PC-3 (cell line): ENCODE measurements at places on chromosomes 7 and 10.

GRCh38 chr10:72539137-72539536, 86.7 kb downstream of the MICU1 start:
- no peak for DNase-seq

- no peak for DNase-seq
These were observed 285.6 kb downstream of the IPMK start for GRCh38 chr10:57982091-57982490.

- no peak for DNase-seq
These were observed 15.3 kb downstream of the EDRF1 start for GRCh38 chr10:125734823-125735222.

DNA sequence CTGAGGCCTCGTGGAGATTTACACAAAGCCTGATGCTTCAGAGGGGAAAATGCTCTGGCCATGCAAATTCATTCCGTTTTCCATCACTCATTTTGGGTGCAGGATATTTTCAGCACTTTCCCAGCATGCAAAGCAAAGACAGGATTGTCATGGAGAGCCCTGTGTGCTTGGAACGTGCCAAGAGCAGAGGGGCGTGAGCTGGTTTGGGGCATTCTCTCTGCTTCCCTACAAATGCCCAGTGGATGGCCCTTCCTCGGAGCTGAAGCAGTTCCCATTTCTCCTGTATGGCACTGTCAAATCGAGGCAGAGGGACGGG, 164.1 kb downstream of the PRKAG2 start:
- DNase-seq, result no peak

- no peak for DNase-seq
These were observed 67.5 kb downstream of the ALOX5 start for GRCh38 chr10:45441239-45442190.

DNA sequence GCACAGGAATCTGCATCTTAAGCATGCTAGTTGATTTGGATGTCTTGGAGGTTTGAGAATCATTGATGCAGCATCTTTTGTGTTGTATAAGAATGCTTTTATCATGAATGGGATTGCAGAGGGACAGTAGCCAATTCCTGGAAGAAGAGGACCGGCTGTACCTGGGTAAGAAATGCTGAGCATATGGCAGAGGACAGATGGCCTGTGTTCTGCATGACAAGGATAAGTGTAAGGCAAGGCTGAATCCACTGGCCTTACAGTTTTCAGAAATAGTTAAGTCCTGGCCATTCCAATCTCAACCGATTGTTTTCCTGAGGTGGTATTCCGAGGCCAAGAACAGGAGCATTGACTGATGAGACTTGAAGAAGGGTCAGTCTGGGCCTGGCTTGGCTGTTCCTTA, 24.4 kb upstream of the KBTBD2 start:
- no peak for DNase-seq

DNA sequence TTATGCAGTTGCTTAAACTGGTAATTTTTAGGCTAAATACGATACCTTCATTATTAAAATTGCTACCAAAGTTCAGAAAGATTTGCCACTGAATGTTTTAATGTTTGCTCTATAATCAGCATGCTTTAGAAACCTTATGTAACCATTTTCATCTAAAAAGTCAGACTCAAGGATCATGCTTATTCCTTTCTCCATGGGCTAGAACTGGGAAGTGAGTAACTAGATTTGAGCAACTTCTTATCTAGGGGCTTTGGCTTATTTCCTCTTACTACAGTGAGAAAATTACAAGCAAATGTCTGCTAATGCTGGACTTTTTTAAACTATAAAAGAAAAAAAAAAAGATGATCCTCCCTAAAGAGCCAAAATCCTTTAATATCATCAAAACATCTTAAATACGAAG, 215.9 kb downstream of the CRPPA start:
- DNase-seq, result no peak

GRCh38 chr10:43963793-43964425, 315.2 kb upstream of the ZNF32 start:
- no peak for DNase-seq

- DNase-seq, result peak; percentile 90
These were observed 3.0 kb upstream of the NRP1 start for GRCh38 chr10:33337326-33337957.

GRCh38 chr10:132447446-132448247, 50.6 kb downstream of the PWWP2B start:
- peak; percentile 75 for DNase-seq

GRCh38 chr7:8391353-8392062, 41.9 kb upstream of the NXPH1 start:
- DNase-seq, result no peak

DNA sequence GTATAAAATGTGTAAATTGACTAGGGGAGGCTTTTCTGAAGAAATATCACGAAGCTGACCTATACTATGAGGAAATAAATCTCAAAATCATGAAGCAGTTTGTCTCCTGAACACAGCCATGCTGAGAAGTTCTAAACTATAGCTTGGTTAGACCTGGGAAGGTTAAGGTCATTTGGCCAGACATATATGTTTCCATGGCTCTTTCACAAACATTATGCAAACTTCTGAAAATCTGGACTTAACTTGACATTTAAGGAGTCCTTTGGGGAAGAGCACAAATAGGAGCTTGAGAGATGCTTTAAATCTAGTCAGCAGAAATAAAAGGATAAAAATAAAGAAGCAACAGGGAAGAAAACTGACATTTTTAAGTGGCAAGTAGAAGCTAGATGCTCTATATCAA, 115.9 kb upstream of the MEOX2 start:
- no peak for DNase-seq

- no peak for DNase-seq
These were observed 93.1 kb upstream of the SLC26A5 start for GRCh38 chr7:103538964-103539709.

DNA sequence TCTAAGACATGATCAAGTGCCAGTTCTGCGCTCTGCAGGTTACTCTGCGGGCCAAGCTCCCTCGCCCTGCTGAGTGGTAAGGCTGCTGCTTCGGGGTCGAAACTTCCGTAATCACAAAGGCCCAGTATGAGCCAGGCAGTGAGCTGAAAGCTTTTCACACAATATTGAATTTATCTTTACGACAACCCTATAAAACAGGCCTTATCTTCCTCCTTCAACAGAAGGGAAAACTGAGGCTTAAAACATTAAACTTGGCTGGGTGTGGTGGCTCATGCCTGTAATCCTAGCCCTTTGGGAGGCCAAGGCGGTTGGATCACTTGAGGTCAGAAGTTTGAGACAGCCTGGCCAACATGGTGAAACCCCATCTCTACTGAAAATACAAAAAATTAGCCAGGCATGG, 83.3 kb downstream of the FAM107B start:
- DNase-seq, result no peak

GRCh38 chr7:56287429-56288138, 171.4 kb upstream of the NUPR2 start:
- no peak for DNase-seq

GRCh38 chr7:100685631-100686145, 8.4 kb downstream of the GIGYF1 start:
- DNase-seq, result no peak

GRCh38 chr10:70507966-70508365, 29.4 kb downstream of the PALD1 start:
- no peak for DNase-seq

DNA sequence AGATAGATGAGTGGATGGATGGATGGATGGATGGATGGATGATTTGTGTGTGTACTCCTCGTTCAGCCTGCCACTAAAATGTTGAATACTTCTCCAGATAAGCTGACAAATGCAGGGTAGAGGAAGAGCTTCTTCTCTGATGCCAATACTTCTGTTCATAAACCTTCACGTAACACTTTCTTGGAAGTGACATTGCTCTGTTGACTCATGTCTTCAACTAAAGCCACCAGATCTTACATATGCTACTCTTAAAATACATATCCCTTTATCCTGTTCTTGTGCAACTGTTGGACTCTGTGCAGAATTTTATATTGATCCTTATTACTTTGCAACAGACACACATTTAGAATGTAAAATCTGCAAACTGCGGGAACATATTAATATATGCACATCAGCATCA, 26.9 kb downstream of the PIK3AP1 start:
- DNase-seq, result no peak

- no peak for DNase-seq
These were observed 82.8 kb upstream of the GNA12 start for GRCh38 chr7:2926896-2927405.

DNA sequence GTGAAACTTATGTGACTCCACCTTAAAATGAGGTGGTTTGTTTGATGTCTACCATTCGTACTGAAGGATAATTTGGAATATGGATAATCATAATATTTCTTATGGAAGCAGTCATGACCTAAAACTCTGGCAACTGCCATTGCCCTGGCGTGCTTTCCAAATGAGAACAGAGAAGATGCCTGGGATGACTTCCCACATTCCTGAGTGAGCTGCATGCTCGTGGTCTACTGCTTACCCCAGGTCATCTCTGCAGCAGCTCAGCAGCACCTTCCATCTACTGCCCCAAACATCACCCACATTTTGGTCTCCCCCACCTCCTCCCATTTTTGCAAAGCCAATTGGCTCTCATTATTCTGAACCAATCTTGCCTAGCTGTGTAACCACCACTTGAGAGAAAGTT, 40.1 kb downstream of the LYZL1 start:
- no peak for DNase-seq

DNA sequence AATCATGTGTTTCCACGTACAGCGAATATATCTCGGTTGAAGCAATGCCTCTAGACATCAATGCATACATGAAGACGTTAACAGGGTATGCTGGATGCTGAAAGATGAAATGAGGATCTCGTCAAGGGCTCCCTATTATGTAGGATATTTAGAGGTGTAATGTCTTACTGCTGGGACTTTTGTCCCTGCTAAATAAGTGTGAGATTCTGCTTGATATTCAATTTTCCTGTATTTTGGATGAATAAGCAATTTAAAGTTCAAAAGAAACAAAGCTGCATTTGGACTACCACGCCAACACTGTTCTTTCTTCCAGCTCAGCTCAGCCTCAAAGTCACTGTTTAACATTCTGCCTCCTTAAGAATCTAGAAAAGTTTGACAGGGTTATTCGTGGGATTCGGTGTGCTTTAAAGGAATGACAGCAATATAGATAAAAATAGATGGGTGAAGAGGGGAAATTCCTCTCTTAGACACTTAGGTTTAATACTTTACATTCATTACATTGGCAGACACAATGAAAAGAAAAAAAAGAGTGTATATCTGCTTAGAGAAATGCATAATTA, 110.1 kb upstream of the RHEB start:
- DNase-seq, result no peak

DNA sequence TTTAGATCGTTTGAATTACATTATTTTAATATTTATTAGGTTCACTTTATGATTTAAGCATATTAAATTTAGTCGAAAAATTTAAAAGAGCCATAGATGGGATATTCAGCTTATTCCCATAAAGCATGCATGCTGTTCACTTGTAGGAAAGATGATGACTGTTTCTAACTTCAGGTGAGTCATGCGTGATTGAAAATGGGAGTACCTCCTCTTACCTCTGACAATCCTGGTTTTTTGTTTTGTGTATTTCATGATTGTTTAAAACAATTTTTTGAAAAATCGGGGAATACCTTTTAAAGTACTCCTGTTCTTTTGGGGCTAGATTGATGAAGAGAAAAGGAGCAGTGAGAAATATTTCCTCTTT, 1.4 kb downstream of the TNKS2 start:
- DNase-seq, result peak; percentile 61

DNA sequence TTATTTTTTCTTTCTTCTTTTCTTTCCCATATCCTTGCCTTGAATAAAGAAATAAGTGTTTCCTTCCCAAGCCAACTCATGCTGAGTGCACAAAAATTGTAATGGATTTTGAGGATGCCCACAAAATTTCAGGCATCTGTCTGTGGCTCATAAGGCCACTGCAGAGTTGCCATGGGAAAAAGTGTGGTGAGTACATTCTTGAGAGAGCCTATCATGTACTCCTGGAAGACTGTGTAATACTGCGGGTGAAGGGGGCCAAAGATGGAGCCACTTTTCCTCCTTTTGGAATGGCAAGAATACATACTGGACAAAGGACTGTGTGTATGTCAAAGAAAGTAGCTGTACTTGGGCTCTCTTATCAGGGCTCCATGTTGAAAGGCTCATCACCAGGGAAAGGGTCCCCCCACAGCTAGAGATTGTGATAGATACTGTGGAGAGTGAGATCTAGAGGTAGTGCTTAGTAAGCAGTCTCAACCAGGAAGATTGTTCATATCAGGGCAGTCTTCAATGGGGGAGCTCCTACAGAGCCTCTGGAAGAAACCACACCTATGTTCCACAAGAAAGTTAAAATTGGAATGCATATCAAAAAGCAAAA, 341.6 kb upstream of the KCND2 start:
- DNase-seq, result no peak

DNA sequence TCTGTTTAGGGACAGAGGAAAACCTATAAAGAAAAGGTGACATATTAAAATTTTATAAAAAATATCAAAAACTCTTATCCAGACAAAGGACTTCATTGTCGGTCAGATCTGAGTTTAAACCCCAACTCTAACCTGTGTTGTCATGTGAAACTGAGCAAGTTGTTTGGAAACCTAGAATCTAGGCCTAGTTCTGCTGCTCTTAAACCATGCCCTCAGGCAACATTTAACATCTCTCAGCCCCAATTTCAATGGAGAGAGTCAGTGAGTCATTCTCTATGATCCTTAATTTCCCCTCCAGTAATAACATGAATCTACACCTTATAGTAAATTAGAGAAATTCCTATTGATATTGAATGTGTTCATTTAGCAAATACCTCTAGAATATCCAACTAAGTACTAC, 192.3 kb downstream of the IMMP2L start:
- DNase-seq, result peak; percentile 7

DNA sequence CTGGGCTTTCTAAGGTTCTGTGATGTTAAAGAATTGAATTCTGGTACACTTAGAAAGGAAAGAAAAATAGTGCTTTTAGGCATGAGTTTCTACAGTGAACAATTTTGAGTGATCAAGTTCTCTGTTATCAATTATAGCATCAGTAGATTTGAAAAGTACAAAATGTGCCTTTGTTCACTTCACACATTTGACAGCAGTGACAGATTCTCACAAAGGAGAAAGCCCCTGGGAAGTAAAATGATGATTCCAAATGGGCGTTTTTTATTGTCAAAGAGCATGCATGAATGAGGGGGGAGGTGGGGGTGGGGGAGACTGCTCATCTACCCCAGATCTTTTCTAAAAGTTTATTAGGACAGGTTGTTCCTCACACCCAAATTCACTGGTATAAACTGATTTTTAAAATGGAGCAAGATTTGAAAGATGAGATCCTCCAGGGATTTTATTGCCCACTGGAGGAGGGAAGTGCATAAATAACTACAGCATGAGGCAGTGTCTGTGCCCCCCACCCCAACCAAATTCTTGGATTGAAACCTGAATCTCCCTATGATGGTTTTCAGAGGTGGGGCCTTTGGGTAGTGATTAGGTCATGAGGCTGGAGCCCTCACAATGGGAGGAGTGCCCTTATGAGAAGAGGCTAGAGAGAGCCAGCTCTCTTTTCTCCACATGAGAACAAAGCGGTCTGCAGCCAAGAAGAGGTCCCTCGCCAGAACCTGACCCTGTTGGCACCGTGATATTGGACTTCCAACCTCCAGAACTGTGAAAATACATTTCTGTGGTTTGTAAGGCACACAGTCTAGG, 79.5 kb downstream of the AOAH start:
- no peak for DNase-seq

DNA sequence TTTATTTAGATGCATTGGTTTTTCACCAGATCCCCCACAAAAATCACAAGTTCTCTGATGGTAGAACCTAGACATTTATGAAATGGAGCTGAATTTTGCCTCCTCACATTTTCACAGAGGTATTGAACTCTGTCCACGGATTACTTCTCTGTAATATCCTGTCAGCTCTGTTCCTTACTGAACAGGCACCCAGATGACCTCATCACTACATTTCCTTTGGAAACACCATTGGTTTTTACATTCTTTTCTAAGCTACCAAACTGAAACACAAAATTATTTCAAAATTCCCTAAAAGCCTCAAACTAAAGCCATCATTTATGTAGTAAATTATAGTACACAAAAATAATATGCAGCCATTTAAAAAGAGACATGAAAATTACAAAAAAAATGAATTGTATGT, 98.3 kb upstream of the KCNIP2 start:
- DNase-seq, result peak; percentile 6
